ENCODE measurements at places on chromosomes 1 and 21.
A peak's percentile ranks its signal among the peaks of the same experiment; 100 is the strongest.

DNA sequence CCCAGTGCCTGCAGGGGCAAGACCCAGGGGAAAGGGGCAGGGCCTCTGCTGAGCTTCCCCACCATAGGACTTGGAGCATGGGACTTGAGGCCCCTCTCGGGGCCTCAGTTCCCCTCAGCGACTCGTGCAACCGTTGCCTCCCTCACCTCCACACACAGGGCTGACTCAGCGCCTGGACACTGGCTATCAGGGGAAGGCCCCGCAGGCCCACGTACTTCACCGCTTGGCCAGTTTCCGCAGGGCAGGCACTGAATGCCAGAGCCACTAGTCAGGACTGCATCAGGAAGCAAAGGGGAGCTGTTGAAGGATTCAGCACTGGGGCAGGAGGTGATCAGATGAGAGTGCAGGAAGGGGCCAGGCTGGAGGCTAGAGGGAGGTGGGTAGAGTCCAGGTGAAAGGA is 15.5 kb upstream of the FAM131C start:
- DNase-seq: no peak

GRCh38 chr1:236301958-236302335 is 20.2 kb upstream of the ERO1B start:
- no peak for DNase-seq

GRCh38 chr1:110880708-110881374 is 7.9 kb downstream of the CD53 start:
- DNase-seq: no peak

- peak; percentile 90 for DNase-seq
Measured at GRCh38 chr1:228902781-228903433, 167.6 kb downstream of the RHOU start.

- DNase-seq: no peak
Measured at GRCh38 chr1:172699111-172699510, 40.2 kb downstream of the FASLG start.

DNA sequence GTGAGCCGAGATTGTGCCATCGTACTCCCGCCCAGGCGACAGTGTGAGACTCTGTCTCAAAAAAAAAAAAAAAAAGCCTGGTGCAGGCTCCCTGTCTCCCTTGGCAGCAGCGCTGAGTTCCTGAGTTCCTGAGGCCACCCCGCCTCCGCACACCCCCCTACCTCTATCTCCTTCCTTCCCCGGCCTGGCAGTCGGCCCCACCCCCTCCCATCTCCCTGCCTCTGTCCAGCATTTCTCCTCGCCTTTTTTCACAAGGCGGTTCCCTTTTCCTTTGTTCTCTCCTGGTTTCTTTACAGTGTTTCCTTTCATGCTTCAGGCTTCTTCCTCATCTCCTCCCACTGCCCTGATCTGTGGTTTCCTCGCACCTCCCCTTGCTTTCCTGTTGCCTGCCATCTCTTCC is 2.7 kb downstream of the RORC start:
- peak; percentile 79 for DNase-seq

DNA sequence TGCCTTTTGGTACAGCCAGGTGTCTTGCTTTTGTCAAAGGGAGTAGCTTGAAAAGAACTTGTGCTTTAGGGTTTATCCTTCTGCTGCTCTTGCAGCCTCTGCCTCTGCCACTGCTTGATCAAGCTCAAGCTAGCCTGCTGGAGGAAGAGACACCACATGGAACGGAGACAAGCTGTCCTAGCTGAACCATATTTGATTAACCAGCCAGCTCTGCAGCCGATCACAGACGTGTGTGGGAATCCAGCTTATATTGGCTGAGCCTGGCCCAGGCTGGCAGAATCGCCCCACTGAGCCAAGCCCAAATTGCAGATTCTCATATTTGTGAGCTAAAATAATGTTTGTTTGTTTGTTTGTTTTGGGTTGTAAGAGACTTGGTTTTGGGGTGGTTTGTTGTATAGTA is 18.7 kb upstream of the FAM78B start:
- DNase-seq: no peak

DNA sequence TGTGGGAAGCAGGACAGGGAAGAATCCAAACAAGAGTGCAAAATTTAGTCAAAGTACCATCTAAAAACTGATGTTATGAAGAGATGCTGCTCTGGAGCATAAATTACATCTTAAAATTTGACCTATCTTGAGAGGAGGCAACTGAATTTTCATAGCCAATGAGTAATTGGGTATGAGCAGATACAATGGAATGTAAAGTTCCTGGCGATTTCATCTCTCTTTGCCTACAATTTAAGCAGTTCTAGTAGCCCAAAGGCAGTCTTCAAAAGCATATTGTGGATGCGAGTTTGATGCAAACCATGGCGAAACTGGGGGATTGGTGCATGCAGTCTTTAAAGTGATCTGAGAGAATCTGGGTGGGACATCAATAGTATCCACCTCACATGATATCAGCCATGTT is 1265.9 kb downstream of the BRINP3 start:
- no peak for DNase-seq

- no peak for DNase-seq
Measured at GRCh38 chr1:55301912-55302311, 86.7 kb upstream of the USP24 start.

DNA sequence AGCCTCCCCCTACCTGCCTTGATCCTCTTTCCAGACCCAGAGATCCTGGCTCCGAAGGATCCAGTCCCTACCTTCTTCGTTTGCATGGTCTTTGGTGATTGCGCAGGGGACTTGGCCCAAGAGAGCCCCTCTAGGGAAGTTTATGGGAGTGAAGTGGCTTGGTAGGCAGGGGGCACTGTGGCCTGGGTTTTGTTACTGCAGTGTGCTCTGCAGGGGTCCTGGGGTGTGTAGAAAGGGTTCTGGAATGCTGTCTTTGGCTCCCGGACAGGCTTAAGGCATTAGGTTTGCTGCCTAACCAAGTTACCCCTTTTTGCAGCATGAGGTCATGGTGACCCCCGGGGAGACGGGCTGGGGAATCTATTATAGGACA is 3.8 kb downstream of the ATP8B2 start:
- DNase-seq: no peak

- DNase-seq: no peak
Measured at GRCh38 chr1:55322842-55323241, 107.7 kb upstream of the USP24 start.

DNA sequence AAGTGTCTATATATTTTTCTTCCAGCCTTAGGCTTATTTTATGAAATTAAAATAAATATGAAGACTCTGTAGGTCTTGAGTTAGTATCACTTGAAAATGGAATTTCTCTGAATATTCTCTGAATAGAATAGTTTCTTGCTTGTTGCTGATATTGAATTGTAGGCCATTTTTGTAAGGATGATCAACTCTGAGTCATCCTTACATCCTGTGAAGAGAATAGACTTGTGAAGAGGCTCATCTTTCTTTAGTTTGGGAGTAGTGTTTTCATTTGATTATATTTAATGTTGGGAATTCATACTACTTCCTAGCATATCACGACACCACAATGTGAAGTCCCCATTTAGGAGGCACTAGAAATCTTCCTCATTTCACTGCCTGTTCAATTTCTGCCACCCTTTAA is 27.5 kb upstream of the CD1D start:
- no peak for DNase-seq

DNA sequence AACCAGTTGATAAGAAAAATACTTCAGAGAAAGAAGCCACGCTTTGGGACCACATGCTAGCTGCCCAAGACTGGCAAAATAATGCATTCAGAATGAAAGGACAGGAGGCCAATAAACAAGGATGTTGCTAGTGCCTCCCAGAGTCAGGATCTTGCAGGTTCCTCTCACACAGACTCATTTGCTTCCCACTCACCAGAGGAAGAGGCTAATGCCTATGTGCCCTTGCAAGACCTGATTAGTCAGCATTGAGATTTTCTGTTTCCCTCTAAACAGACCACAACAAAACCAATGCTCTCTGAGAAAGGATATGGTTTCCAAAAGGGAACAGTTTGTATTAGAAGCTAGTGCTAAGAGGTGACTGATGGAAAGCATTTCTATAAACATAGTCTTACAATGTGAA is 85.7 kb downstream of the NRDC start:
- no peak for DNase-seq

GRCh38 chr1:6013491-6013890 is 21.3 kb upstream of the NPHP4 start:
- DNase-seq: no peak

- DNase-seq: peak; percentile 55
Measured at GRCh38 chr1:20574686-20575540, 14.0 kb upstream of the CDA start.

DNA sequence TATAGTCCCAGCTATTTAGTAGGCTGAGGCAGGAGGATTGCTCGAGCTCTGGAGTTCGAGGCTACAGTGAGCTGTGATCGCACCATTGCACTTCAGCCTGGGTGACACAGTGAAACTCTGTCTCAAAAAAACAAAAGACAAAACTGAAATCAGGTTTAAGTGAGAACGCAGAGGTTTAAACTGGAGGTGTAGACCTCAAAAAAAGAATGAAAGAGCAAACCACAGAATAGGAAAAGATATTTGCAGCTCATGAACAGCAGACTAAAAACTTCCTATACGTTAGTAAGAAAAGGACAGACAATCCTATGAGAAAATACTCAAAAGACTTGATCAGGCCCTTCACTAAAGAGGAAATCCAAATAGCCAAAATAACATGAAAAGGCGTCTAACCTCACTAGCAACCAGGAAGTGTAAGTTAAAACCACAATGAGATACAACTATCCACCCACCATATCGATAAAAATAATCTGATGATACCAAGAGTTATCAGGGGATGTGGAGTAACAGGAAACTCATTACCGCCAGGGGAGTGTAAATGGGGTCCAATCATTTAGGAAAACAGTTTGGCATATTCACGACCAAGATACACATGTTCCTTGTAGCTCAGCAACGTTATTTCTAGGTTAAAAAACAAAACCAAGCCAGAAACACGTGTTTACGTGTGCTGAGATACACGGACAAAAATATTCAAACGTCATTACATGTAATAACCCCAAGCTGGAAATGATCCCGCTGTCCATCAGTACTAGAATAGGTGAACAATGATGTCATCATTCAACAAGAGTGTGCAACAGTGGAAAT is 9.8 kb downstream of the TNFRSF9 start:
- no peak for DNase-seq

GRCh38 chr1:2881556-2881955 is 80.1 kb upstream of the TTC34 start:
- DNase-seq: no peak

DNA sequence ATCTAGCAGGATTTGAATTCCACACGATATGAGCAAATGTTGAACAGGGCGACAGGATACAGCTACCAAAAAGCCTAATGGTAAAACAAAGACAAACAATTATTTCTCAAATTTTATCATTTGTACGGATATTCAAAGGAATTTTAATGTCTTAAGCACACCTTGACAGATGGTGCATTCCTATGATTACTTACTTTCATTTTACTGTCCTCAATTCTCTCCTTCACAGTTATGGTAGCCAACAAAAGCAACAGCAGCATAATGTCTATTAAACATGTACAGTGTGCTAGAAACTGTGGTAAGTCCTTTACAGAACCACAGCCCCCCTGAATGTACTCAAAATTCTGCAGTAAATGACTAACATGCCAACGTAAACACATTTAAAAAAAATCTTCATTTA is 365.8 kb downstream of the SMYD3 start:
- no peak for DNase-seq

- DNase-seq: no peak
Measured at GRCh38 chr1:179589509-179589908, 2.1 kb upstream of the TDRD5 start.

DNA sequence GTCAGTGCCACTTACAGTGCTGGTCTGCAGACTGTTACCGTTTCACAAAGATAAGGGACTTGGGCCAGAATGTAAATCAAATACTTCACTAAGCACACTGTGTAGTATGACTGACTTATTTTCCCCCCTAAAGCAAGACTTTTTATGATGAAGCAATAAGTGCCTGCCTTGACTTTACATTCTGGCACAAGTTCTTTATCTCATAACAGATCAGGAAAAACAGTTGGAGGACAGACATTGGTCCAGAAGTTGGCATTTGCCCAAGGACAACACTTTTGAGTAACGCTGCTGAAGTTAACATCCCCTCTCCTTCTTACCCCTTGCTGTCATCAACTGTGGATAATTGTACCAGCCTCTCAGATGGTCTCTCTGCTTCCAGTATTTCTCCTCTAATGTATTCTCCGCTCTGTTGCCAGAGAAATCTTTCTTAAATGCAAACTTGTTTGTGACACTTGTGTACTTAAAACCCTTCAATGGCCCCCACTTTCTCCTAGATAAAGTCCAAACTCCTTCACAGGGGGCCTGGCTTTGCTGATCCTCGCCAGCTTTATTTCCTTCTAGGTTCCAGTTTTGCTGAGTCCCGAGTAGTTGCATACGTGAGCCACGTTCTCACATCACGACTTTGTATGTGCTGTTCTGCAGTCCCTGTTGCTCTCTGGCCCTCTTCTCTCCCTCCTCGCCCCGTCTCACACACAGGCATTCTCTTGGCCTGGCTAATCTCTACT is 45.7 kb downstream of the S1PR1 start:
- no peak for DNase-seq

GRCh38 chr1:198937231-198938031 is 298.6 kb downstream of the PTPRC start:
- DNase-seq: no peak

- no peak for DNase-seq
Measured at GRCh38 chr1:9687874-9688582, 36.5 kb downstream of the PIK3CD start.

DNA sequence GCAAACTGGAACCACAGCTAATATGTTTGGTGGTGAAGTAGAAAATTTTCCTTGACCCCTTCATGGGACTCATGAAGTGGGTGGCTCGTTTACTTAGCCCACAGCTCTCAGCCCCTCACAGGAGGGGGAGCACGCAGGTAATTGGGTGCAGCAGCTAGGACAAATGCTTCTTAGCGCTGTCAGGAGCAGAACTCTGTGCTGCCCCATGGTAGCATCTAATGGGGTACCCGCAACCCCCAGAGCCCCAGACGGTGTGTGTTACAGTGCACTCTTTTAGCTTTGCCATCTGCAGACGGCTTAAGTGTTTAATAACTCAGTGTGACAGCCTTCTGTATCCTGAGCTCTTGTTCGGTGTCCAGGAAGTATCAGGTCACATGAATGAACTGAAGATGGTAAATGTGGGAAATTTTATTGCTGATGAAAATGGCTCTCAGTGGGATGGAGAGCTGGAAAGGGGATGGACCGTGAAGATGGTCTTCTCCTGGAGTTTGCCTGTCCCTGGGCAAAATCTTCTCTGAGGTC is 189.6 kb upstream of the ZRANB2 start:
- no peak for DNase-seq
